ENCODE measurements at places on chromosomes 7 and 10. TPM values are rescaled to one million over a fixed set of nuclear protein-coding genes. Genes with fewer than 3 reads are reported as not detected.

DNA sequence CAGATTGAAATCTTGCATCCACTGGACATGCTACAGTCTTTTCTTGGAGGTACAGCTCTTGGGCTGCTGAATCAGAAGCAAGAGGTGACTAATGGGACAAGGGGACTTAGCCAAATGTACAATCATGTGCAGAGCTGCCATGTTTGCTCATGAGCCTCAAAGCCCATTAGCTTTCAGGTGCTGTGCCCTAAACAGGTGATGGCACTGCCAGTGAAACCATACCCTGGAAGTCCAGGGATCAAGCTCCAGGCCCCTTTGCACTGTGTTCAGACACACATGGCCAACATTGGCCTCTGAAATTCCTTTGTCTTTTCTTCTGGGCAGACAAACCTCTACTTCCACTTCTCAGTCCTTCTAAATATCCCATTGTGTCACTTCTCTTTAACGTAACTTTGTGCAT lies 328.2 kb downstream of the GRID1 start:
- no peak overlapping the region for H3K27ac ChIP-seq
- no peak for DNase-seq
- H3K4me3 ChIP-seq = no peak overlapping the region

DNA sequence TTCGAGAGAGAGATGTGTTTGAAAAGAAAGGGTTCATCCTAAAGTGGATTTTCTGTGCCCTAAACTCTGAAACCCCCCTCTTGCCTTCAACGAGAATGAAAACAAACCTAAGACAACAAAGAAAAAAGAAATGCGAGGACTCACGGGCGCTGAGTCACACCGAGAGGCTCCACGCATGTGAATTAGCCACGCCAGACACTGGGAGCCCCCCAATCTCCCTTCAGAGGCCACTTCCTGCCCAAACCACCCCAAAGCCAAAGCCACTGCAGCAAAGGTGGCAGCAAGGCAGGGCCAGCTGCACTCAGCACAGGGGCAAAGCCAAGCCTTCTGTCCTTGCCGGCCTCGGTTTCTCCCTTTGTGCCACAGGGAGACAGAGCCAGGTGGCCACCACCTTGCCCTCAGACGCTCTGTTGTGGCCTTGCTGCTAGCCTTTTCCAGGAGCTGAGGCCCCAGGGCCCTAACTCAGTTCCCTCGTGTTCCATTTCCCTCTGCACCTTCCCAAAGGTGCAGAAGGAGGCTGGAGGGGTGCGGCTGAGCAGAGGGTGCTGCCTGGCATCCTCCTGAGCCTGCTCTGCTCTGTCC lies 93.3 kb downstream of the FAM53B start:
- H3K27me3 ChIP-seq = no peaks in the 10 kb centered on the region
- H3K27ac ChIP-seq = peak overlapping the region; percentile 79
- H3K36me3 ChIP-seq = no peaks in the 10 kb centered on the region
- peaks cover 83% of the 10 kb centered on the region for H3K4me1 ChIP-seq

DNA sequence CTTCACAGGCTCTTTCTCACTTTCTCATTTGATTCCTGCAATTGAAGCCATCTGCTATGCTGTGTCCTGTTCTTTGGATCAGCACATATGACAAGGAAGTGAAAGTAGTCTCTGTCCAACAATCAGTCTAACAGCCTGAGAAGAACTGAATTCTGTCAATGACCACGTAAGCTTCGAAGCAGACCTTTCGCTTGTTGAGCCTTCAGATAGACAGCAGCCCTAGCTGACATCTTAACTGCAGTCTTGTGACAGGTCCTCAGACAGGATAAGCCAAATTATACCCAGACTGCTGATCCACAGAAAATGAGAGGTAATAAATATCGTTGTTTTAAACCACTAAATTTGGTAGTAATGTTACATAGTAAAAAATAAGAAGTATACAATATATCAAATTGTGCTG lies 691.0 kb upstream of the LRRTM3 start:
- no peak overlapping the region for H3K27ac ChIP-seq
- DNase-seq = no peak
- H3K4me1 ChIP-seq = no peaks in the 10 kb centered on the region
- H3K4me3 ChIP-seq = no peak overlapping the region
- H3K36me3 ChIP-seq = no peaks in the 10 kb centered on the region

DNA sequence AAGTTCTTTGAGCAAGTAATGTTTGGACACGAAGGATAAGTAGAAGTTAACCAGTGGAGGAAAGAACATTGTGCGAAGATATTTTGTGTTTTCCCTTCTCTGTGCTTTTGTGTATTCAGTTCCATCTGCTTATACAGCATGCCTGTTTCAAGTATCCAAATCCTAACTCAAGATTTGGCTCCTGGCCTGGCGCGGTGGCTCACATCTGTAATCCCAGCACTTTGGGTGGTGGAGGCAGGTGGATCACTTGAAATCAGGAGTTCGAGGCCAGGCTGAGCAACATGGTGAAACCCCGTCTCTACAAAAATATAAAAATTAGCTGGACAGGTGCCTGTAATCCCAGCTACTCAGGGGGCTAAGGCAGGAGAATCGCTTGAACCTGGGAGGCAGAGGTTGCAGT lies 40.8 kb upstream of the TPST1 start:
- peaks cover 3% of the 10 kb centered on the region for H3K36me3 ChIP-seq
- no peak overlapping the region for H3K27ac ChIP-seq
- no peaks in the 10 kb centered on the region for H3K4me1 ChIP-seq

Gene NPC1L1
- 0.04 TPM for total RNA-seq

GRCh38 chr10:77041636-77042258 lies 595.9 kb downstream of the KCNMA1 start:
- peak overlapping the region; percentile 78 for H3K27ac ChIP-seq
- H3K4me3 ChIP-seq = no peak overlapping the region
- peak; percentile 13 for DNase-seq
- no peaks in the 10 kb centered on the region for H3K27me3 ChIP-seq
- H3K4me1 ChIP-seq = peaks cover 12% of the 10 kb centered on the region

GRCh38 chr10:101223274-101224059 lies 5.8 kb downstream of the LBX1 start:
- H3K27me3 ChIP-seq = peaks cover 82% of the 10 kb centered on the region
- no peak for DNase-seq
- no peaks in the 10 kb centered on the region for H3K36me3 ChIP-seq

Gene IPMK
- 8.1 TPM for total RNA-seq

GRCh38 chr10:130039141-130039540 lies 71.5 kb downstream of the C10orf143 start:
- H3K4me1 ChIP-seq = no peaks in the 10 kb centered on the region
- H3K36me3 ChIP-seq = no peaks in the 10 kb centered on the region
- no peak overlapping the region for H3K27ac ChIP-seq
- H3K4me3 ChIP-seq = no peak overlapping the region

- H3K27me3 ChIP-seq = no peaks in the 10 kb centered on the region
- H3K36me3 ChIP-seq = peaks cover 41% of the 10 kb centered on the region
- H3K27ac ChIP-seq = peak overlapping the region; percentile 90
- H3K4me1 ChIP-seq = peaks cover 90% of the 10 kb centered on the region
Observed at GRCh38 chr10:72077275-72077990, 10.9 kb downstream of the SPOCK2 start.

Gene SLC13A1
- not detected for total RNA-seq

DNA sequence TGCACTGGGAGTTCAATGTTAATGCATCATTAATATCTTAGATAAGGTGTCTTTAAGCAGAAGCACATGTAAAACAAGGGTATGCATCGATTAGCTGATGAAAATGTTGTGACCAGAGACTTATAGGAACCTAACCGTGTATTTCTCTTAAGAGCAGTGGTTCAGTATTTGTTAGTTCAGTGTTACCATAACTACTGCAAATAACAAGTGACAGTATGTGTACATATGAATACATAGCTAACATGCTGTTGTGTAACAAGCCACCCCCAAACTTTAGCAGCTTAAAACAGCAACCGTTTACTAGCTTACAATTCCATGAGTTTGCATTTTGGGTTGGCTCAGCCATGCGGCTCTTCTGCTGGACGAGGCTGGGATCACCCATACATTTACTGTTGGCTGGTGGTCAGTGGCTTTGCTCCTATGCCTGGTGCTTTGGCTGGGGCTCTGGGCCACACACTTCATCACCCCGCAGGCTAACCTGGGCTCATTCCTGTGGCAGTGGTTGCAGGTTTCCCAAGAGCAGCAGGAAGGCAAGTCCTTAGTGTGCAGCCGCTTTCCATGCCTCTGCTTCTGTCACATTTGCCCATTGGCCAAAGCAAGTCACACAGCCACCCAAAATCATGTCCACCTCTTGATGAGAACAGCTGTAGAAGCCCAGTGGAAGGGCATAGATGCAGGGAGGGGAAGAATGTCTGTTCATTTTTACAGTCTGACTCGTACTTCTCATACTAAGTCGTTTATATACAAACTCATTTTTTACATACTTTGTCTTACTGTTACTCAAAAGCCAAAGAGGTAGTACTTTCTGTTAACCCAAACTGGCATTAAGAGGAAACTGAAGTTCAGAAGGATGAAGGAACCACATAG lies 103.3 kb upstream of the GATA3 start:
- no peak overlapping the region for H3K27ac ChIP-seq
- peaks cover 8% of the 10 kb centered on the region for H3K36me3 ChIP-seq
- peaks cover 14% of the 10 kb centered on the region for H3K4me1 ChIP-seq

Gene UCN3
- not detected for total RNA-seq

Gene VSTM4
- 0.11 TPM for total RNA-seq

Gene EFCAB10
- not detected for total RNA-seq

DNA sequence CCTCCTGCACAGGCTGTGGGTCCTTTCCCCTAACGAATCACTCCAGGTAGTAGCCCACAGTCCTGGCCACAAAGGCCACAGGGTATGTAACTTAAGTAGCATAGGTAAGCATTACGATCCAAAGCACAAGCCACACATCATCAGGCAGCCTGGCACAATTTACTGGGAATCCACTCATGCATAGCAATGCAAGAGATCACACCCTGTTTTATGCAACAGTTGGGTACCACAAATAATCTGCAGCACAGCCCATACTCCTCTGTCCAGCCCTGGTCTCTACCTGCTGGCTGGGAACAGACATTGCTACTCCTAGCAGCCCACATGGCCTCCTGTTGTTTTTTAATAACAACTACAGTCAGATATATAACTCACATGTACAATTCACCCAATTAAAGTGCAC lies 34.3 kb downstream of the SRPK2 start:
- peaks cover 72% of the 10 kb centered on the region for H3K4me1 ChIP-seq
- no peak overlapping the region for H3K27ac ChIP-seq
- H3K4me3 ChIP-seq = no peak overlapping the region
- H3K27me3 ChIP-seq = no peaks in the 10 kb centered on the region
- DNase-seq = peak; percentile 33
- H3K36me3 ChIP-seq = peaks cover 1% of the 10 kb centered on the region

DNA sequence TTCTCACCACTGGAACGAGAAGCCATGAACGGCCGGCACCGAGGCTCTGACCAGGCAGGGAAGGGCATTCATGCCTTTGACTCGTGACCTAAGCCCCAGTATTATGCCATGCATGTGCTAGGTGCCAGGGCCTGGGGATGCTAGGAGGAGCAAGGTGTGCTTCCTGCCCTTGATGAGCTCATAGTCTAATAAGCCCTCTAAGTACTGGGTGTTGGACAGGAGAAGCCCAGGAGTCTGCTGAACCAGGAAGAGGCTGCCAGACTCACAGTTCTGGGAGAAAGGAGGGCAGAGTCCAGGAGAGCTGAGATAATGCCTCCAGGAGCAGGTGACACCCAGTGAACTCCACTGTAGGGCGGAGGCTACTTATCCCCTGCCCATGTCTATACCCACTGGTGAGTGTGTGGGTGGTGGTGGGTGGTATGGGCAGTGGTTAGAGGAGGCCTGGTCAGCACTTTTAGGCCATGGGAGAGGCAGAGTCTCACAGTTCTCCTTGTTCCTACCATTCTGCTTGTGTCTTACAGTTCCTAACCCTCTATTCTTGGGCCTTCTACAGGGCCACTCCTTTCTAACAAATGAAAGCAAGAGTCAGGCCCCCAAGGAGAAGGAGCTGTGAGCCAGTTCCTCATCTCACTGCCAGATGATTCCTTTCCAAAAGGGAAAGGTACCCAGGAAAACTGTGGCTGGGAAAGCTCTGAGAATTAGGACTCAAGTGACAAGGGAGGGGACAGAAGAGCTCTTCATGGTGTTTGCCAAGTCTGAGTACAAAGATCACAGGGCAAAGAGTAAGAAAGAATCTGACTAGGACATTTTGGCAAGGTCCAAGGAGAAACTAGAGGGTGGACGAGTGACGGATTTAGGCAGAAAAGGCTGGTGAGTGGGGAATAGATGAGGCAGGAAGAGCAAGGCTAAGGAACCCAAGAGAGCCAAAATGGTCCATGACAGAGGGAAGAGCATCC lies 3.6 kb upstream of the MXI1 start:
- DNase-seq = no peak
- no peak overlapping the region for H3K4me3 ChIP-seq

DNA sequence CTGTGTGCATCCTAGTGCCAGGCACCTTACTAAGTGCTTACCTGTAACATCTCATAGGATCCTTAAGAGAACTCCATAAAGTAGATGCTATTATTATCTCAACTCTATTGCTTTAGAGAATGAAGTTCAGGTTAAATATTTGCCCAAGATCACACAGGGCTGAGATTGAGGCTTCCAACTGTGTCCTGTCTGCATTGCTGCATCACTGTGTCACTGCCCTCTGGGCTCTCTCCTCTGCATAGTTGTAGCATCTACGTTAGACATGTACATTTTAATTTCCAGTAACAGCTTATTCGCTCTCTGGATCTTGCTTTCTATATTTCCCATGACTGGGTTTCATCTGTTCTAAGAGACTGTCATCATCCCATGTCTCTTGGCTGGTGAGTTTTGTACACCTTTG lies 63.6 kb upstream of the FZD8 start:
- H3K4me1 ChIP-seq = no peaks in the 10 kb centered on the region
- H3K27ac ChIP-seq = no peak overlapping the region
- no peaks in the 10 kb centered on the region for H3K36me3 ChIP-seq
- no peak overlapping the region for H3K4me3 ChIP-seq
- H3K27me3 ChIP-seq = peaks cover 4% of the 10 kb centered on the region
